ENCODE measurements at places on chromosomes 7 and 10.
A peak's percentile ranks its signal among the peaks of the same experiment; 100 is the strongest.

GRCh38 chr7:93203496-93203895, 22.8 kb downstream of the HEPACAM2 start:
- DNase-seq, result no peak

DNA sequence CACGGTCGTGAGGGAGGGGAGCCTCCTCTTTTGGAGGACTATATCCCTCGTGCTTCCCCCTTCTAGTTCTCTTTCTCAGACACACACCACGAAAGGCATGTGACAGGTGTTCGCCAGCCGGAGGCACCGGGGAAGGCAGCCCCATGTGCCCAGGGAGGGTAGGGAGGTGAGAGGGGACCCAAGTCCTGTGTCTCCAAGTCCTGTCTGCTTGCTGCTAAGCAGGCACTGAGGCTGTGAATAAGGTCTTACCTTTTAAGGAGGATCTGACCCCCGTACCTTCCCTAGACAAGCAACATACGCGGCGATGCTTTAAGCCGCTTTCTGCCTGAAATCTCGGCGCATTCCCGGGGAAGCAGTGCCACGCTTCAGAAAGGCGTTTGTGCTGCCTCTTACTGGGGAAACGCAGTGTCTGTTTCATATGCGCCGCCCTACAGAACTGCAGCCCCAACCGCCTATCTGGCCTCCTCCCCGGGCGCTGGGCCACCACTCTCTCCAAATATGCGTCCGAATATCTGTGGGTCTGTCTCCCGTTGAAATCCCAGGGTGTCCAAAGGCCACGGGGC, 770 bp downstream of the PLXNA4 start:
- no peak for DNase-seq

DNA sequence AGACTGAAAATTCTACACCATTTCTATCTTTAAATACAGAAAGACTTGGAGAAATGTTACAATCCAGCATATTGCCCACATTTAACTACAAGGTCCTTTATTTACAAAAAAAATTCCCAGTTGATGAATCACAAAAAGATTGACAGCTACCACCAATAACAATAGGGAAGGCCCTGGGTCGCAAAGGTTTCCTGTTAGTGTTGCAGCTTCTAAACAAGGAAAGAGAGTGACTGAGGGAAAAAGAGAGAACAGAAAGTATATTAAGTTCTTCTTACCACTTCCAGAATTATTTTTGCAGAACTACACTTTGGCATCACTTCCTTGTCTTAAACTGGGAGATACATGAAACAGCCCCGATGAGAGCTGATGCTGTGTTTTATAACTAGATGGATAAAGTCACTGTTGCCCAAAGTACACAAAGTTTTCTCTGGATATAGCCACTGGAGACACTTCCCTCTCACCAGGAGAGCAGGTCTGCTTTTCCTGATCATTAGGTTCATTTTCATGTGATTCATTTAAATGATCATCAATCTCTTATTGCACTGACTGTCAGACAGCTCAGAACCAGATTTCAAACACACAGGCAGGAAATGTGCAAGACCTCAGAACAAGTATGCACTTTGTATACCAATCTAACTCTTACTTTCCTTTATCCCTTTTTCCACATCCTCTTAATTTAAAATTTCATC, 57.0 kb downstream of the SHTN1 start:
- DNase-seq, result no peak

DNA sequence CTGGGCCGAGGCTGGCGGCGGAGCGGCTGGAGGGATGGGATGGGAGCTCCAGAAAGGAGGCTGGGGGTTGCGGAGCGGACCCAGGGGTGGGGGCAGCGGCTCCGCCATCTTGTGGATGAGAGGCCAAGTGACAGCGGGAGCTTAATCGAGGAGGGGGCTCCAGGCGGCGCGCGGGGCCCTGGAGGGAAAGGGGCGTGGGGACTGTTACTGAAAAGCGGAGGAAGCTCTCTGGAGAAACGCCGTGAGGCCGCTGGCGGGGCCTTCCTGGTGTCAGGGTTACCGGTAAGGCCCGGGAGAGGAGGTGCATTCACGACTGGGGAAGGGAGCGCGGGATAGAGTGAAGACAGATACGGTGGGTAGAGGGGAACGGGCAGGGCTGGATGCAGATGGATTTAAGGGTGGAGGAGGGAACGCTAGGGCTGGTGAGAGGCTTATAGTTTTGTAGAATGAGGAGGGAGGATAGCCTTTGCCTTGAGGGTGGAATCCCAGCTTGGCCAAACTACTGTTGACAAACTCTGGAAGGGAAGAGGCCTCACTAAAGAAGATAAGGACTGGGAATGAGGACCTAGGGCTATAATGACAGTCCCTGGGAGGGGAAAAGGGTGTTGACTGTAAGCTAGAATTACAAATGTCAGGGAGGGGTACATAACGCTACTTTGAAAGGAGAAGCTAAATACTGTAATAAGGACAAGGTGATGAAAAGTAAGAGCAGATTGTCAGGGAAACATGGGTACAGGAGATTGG, 535 bp downstream of the BTRC start:
- peak; percentile 18 for DNase-seq

DNA sequence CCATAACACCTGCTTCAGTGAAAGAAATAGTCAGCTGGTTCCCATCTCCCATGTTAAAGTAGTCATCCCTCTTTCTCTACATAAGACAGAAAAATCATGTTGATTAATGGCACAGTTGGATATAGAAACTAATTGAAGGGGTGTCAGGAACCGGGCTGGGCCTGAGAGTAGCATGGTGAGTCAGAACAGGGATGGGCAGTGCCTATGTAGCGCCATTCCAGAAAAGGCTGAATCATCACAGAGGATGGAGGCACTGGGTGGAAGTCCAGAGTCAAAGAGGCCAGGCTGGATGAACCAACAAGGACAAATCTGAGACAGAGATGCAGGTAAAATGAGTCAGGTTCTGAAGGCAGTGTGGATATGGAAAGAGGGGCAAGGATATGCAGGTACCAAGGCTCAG, 201.2 kb downstream of the LHFPL3 start:
- DNase-seq, result no peak

- no peak for DNase-seq
Observed at GRCh38 chr7:39360038-39360437, 206.2 kb upstream of the YAE1 start.

DNA sequence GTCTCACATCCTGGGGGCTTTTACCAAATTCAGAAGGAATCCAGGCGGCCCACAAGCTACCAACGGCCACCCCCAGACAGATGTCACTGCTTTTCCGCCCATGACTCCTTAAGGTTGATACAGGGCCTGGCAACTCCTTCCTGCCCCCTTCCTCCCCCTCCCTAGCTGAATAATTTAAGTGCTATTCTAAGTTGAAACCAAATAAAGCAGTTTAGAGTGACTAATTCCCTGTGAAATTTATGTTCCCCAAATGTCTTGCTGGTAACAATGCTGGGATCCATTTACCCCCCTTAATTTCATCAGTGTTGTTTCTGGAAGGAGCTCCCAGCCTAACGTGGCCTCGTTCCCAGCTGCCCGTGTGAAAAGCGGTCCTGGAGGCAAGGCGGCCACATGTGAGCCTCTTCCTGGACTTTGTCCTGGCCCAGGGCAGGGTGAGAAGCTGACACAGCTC, 109.6 kb downstream of the TMEM130 start:
- no peak for DNase-seq

- no peak for DNase-seq
Observed at GRCh38 chr10:70234668-70235447, 1.6 kb upstream of the PPA1 start.

GRCh38 chr7:7568553-7568952, 1.9 kb downstream of the MIOS start:
- DNase-seq, result no peak

- no peak for DNase-seq
Observed at GRCh38 chr7:60706-61105, 131.7 kb upstream of the FAM20C start.

- no peak for DNase-seq
Observed at GRCh38 chr7:95693551-95694333, 78.6 kb upstream of the DYNC1I1 start.

DNA sequence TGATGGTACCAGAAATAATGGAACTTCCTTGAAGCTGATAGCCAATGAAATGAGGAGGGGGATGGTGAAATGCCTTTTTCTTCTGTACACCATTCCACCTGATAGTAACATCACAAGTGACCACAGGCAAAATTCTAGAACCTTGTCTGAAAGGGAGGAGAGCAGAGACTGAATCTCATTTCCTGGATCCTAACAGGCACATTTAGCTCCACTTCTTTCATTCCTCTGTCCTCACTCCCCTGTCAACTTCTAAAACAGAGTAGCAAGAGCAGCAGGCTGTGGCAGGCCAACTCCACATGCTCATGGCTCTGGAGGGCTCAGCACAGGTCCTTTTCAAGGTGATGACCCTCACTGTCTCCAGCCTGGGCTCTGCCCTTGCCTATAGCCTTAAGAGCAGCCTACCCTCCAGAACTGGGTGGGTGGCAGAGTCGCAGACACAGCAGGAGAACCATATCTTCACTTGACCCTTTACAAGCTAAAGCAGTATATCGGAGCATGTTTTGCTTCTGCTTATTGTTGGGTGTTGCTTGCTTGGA, at the start of gene LRRC18:
Gene LRRC18, minus strand, starts transcription at position 51 of the 536 bp plus-strand sequence. CDS start 25,685 bp downstream, outside the sequence.
- DNase-seq, result no peak

DNA sequence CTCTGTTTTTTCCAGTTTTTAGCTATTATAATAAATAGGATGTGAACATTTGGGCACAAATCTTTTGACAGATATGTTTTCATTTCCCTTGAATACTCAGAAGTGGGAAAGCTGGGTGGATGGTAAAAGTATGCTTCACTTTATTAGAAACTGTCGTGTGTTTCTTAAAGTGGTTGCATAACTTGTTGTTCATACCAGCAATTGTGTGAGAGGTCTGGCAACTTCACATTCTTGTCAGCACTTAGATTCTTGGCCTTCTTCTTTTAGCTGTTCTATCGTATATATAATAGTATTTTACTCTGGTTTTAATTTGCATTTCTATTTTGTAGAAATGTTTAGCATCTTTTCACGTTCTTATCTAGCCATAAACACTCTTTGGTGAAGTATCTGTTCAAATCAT, 894.4 kb downstream of the KCNMA1 start:
- DNase-seq, result no peak

GRCh38 chr7:112124061-112124766, 82.0 kb downstream of the DOCK4 start:
- no peak for DNase-seq

- DNase-seq, result no peak
Observed at GRCh38 chr7:47601119-47601880, 19.4 kb upstream of the TNS3 start.

GRCh38 chr7:24882989-24883621, 96.9 kb downstream of the OSBPL3 start:
- DNase-seq, result no peak

DNA sequence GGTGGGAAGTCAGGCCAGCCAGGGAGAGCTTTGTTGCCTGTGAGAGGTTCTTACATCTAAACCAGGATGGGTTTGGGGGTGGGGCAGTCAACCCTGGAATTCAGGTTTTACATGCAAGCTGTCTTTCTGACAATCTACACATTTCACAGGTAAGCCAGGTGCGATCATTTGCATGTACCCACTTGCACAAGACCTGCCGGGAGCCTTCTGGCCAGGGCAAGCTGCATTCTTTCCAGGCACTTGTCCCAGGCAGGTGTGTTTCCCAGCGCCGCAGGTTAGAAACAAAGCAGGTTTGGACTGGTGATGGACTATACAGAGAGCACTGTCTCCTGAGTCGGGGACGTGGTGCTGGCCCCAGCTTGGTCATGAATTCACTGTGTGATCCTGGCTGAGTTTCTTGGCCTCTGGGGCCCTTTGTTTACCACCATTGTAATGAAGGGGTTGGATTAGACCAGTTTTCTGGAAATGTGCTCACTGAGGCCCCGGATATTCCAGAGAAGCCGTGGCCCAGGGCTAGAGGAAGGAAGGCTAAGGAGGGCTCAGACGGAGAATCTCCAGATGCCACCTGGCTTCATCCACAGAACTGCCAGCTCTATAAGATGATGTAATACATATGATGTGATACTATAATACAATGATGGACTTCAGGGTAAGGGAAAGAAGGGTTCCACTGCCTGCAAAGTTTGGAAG, 205.2 kb upstream of the SVIL start:
- DNase-seq, result no peak

DNA sequence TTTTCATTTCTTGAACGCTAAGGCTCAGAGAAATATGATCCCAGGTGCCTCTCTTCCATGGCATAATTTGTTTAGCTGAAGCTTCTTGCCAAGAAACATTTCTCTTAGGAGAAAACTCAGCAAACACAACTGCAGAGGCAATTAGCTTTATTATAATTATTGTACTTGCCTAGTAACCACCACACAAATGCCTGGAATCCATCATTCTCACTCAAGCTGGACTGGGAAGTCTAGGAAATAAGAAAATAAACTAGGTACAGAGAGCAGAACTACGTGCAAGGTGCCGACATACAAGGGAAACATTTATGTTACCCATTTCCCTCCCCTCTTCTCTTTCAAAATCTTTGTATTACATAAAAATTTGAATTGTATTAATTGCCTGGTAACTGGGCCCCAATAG, 15.1 kb downstream of the SLC35B4 start:
- DNase-seq, result no peak

DNA sequence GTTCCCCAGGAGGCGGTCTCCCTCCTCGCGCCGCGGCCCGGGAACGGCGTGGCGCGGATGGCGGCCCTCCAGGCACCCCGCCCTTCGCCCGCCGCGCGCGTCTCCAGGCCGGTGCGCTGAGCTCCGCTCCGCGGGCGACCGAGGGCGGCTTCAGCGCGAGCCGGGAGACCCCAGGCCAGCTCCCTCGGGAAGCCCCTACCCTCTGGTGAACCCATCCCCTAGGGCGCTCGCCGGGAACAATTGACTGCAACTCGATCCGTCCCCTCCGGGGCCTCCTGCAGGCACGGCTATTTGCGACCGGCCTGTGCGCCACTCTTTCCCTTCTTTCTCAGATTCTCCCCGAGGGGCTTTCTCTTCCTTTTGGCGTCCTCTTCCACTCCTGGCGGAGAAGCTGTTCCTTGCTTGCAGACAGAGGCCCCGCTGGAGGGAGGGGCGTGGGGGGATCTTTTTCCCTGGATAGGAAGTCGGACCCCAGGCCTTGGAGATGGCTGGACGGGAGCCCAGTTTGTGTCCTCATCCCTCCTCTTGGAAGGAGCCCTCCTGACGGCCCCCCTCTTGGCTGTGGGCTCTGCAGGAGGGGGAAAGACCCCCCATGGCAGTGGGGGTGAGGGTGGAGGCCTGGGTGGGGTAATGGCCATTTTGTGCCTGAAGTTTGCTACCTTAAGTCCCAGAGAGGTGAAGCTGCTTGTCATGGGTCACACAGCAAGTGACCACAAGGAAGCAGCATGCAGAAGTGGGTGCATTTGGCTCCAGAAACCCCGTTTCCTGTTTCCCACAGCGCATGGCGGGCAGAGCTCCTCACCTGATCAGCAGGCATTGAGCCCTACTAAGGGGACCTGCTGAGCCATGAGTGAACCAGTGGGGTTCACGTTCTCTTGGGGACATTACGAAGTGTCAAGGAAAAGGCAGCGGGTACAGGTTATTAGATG, 171.2 kb upstream of the TNRC18 start:
- DNase-seq, result no peak

DNA sequence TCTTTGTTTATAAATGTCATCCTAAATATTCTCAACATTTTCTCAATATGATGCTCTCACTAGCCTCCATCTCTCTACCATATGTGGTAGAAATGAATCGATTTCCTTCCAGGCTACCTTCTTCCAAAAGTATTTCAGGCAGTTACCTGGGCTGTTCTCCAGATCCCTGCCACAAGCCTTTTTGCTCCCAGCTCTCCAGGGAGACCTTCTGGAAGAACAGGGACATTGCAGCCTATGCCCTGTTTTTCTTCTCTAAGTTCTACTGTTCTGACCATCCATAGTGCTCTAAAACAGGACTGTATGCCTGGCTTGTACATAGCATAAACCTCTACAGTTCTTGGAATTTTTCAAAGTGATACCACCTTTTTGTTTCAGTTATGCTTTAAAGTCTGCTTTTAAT, 552.8 kb downstream of the ANKRD7 start:
- no peak for DNase-seq

GRCh38 chr10:129728905-129729795, 234.9 kb downstream of the EBF3 start:
- no peak for DNase-seq
